ENCODE measurements at places on chromosomes 7 and 10.

DNA sequence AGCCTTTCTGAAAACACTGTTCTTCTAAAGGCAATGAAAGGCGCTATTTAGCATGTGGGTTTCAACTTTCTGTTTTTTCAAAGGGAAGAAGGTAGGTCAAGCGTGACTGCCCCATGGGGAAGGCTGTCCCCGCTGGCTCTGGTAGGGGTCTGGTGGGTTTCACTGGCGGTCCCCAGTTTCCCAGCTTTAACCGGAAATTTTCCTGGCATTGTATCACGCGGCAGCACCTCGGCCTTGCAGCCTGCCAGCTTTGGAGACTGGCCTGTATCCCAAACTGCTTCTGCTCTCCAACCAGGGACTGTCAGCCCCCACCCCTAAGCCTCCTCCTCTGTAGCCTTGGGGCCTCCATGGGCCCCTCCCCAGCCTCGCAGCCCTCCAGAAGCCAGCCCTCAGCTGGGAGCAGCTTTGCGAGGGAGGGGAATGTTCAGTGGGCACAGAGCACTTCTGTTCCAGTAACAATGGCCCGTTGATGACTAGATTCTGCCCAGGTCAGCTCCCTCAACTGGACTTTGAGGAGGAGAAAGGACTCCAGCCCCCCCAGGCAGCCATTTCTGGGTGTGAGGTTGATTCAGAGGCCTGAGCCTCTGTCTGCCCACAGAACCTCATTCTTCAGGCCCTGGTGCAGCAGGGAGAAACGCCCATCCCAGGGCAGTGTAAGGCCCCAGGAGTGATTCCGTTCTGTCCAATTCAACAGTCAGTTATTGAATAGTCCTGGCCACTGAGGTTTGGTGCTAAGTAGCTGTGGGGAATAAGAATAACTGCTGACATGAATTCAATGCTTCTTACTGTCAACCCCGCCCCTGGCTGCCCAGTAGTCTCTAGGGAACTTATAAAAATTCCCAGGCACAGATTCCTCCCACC lies 17.1 kb downstream of the CHST3 start:
- DNase-seq, result no peak

DNA sequence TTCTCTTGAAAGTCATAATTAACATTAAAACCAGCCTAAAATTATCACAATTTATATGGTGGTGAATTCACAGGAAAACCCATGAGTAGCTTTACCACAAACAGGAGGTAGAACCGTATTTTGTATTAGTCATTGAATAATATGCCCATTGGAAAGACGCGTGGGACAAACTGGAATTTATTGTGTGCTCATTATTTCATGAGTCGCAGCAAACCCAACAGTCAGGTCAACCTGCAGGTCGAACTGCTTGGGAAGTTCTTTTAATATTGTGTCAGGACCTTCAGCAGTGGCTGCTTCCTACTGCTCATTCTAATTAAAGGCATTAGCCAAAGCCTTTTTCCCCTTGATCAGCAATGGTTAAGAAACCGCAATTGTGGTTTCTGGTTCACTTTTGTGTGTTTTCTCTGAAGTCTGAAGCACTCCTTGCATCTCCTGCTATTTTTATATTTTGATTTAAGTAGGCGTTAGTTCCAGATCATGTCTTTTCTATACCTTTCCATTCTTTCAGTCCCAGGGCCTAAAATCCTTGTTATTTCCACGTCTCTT lies 100.1 kb downstream of the RAB11FIP2 start:
- no peak for DNase-seq

DNA sequence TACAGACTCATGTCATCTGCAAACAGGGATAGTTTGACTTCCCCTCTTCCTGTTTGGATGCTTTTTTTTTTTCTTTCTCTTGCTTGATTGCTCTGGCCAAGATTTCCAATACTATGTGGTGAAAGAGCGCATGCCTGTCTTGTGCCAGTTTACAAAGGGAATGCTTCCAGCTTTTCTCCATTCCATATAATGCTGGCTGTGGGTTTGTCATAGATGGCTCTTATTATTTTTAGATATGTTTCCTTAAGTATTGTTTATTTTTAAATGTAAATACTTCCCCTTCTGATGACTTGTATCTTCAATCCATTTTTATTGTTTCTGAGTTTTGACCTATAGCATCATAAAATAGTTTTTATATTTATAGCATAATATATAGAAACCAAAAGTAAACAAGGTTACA lies 17.9 kb downstream of the FAM237B start:
- no peak for DNase-seq

DNA sequence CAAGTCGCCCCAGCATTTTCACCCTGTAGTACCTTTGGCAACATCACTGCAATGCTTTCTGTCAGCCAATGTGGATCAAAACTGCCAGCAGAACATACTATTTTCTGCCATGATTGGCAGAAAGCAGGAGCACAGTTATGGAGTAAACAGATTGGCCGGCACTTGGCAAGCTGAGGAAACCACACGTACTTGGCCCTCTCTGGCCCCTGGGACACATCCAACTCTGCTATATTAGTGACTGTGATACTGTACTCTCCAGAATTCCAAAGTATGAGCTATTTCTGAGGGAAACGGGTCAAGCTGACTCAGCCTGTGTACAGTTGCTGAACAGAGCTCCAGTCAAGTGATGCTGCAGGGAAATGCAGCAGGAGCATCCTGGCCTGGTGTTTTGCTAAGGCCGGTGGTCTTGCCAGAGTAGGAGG lies 39.8 kb upstream of the LANCL2 start:
- DNase-seq, result no peak

- DNase-seq, result no peak
These were observed 143.2 kb downstream of the JAZF1 start for GRCh38 chr7:28037220-28038010.

DNA sequence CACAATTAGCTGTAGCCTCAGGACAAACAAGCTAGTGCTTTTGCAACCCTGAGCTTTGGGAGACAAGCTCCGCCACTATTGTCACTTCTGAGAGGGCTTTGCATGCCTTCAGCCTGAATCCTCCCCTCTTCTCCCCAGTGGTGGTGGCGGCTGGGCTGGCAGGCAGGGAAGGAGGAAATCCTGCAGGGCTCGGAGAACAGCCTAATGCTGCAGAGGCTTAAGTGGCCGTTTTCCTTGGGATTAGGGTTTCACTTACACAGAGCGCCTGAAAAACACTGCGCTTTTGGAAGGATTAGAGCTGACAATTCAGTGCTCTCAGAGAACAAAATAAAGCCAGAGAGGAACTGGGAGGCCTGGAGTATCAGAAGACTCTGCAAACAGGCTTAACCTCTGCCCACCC lies 71.3 kb downstream of the PAX2 start:
- DNase-seq, result no peak

DNA sequence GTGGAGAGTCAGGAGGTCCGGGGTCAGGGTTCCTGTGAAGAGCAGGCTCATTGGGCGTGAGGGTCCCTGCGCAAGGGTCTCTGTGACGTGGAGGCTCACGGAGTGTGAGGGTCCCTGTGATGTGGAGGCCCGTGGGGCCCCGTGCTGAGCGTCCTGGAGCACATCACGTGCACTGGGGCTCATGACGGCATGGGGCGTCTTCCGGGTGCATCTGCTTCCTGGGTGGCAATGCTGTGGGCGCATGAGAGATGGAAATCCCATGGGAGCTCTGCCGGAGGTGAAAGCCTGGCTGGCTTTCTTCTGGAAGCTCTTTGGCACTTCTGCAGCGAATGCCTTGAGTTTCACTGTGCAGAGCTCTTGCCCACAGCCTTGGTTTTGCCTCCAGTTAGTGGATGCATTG lies 71.4 kb downstream of the WDR37 start:
- no peak for DNase-seq

DNA sequence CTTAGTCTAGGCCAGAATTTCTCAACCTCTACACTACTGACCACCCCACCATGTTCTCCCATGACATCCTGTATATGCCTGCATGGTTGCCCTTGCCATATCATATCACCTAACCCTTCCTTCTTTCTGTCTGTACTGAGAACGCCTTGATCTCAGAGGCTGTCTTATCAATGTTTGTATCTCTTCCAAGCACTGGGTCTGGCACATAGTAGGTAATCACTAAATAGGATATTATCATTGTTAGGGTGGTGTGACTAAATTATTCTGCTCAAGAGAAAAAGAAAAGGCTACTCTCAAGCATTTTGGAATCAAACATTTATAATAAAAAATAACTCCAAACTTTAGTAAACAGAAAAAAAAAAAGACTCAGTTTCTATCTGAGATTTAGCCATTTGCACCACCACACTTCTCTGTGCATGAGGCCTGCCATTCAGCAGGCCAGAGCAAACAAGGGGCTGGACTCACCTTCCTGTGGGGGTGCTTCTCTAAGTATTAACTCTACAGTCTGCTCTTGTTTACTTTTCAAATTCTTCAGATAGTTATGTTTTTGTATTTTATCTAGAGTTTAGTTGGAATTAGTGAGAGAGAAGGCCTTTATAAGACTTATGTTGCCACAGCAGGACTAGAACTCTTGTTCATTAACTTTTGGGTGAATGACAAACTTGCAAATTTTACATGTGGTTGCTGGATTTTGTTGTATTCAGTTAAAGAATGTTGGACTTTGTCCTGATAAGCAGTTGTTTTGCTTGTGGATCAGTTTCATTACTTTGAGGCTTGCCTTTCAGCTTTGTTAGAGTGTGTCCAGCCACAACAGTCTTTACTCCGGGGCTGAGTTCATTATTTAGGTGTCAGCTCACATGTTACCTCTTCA lies 5.4 kb downstream of the AGBL3 start:
- no peak for DNase-seq

DNA sequence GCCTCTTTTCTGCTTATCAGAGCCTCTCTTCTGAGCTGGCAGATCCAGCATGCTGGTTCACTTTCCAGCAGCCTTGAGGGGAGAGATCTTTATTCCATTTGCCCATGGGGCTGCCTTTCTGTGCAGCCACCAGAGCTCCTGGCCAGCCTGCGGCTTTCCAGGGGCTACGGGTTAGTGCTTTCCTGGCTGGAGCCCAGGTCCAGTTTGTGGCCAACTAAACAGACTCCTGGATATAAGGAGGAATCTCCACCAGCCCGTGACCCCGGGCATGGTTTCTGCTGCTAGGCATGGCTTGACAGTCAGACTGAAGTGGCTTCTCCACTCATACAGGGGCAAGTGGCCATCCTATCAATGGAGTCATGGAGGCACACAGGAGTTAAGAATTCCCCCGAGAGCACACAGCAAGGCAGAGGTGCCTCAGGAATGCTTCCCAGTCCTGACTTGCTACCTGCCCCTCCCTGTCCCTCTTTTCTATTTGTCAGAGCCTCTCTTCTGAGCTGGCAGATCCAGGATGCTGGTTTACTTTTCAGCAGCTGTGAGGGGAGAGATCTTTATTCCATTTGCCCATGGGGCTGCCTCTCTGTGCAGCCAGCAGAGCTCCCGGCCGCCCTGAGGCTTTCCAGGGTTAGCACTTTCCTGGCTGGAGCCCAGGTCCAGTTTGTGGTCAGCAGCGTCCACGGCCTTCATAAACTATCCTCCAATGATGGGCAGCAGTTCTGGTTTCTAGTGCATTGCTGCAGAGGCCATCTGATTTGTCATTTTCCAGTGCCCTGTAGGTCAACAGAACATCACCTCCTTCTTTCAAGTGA lies 35.9 kb downstream of the TSPAN15 start:
- DNase-seq, result no peak

- DNase-seq, result no peak
These were observed 8.5 kb downstream of the CALML5 start for GRCh38 chr10:5490698-5491464.

DNA sequence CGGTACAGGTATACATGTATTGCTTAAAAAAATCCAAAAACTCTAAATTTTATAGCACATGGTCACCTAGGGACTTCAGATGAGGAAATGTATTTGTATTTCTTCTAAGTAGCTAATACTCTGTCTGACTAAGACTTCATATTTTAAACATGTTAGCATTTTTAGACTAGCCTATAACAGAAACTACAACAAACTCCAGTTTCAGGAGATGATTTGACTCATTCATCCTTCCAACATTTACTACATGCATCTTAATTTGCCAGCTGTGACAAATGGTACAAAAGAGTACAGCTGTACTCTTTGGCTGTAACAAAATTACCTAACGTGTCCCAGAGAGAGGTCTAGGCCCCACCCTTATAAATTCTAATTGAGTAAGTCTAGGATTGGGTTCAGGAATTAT lies 22.2 kb downstream of the TMEM209 start:
- DNase-seq, result no peak
